AG04450 (cell line): ENCODE measurements at places on chromosomes 7 and 10. TPM values are rescaled to one million over a fixed set of nuclear protein-coding genes. Genes with fewer than 3 reads are reported as not detected.

The HHEX gene
- 13.6 and 14.0 TPM in 2 replicates for polyA plus RNA-seq

The ABCF2 gene
- 31.0 and 39.0 TPM in 2 replicates for polyA plus RNA-seq

The ACHE gene
- polyA plus RNA-seq: 0.24 and 0.35 TPM in 2 replicates

The OTUD1 gene
- 1.2 and 1.5 TPM in 2 replicates for polyA plus RNA-seq

The SFTPD gene
- polyA plus RNA-seq: not detected in 2 replicates

The DLD gene
- 134 and 169 TPM in 2 replicates for polyA plus RNA-seq

The EGR2 gene
- 0.57 and 0.61 TPM in 2 replicates for polyA plus RNA-seq

The ITPRID1 gene
- not detected in 2 replicates for polyA plus RNA-seq

The CLCN1 gene
- polyA plus RNA-seq: not detected in 2 replicates

The INMT gene
- 6.6 and 7.6 TPM in 2 replicates for polyA plus RNA-seq

The PRSS37 gene
- polyA plus RNA-seq: not detected in 2 replicates
